ENCODE measurements at places on chromosomes 5 and 9. TPM values are rescaled to one million over a fixed set of nuclear protein-coding genes. Genes with fewer than 3 reads are reported as not detected.

The KCNN2 gene
- polyA plus RNA-seq = not detected

The GFI1B gene
- not detected for polyA plus RNA-seq

- DNase-seq = no peak
Measured at GRCh38 chr9:113648586-113648985, 185.1 kb downstream of the RGS3 start.

- DNase-seq = no peak
Measured at GRCh38 chr5:91272858-91273257, 110.3 kb downstream of the ARRDC3 start.

GRCh38 chr5:115297031-115297430 lies 577 bp upstream of the CCDC112 start:
- no peak for DNase-seq

- no peak for DNase-seq
Measured at GRCh38 chr9:120910643-120911042, 16.0 kb downstream of the TRAF1 start.

Measured in sigmoid colon (tissue), 7 donors.